ENCODE measurements at places on chromosomes 16 and 17.

DNA sequence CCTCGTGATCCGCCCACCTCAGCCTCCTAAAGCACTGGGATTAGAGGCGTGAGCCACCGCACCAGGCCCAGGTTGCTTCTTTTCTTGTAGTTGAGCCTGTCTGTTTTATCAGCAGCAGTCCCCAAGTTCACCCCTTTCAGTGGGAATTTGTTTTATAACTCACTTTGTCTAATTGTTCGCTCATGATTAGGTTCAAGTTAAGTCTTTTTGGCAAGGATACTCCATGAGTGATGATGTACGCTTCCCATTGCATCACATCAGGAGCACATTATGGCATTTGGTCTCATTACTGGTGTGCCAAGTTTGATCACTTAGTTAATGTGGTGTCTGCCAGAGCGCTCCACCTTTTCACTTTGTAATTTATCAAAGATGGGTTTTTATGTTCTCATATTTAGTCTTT is 14.4 kb upstream of the GJD3 start:
- no peak for DNase-seq

DNA sequence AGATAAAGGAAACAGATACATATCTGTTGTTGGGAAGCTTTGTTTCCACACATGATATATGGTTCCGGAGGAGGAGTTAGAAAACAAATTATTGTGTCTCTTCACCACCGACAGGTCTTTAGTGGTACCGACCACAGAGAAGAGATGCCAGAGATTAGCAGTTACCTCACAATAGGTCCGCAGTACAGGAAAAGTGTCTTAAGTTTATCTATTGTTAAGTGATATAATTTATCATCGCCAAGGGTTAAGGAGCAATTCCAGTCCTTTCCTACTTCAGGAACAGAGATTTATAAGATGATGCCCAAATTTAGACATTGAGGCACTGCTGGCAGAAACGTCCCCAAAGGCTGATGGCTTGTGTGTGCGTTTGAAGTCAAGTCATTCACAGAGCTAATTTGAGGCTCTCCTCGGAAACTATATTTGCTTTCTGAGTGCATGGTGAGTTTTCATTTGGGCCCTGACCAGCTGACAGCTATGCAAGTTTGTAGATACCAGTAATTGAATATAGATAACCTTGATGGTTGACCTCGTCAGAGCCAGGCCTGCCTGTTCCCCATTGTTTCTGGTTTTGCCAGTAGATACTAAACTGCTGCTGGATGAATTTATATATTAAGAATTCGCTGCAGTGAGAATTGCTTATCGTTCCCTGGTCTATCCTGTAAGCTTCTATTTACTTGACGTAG is 196.4 kb upstream of the IRX3 start:
- DNase-seq = no peak

GRCh38 chr16:80874925-80875324 is 70.5 kb upstream of the CDYL2 start:
- DNase-seq = no peak

DNA sequence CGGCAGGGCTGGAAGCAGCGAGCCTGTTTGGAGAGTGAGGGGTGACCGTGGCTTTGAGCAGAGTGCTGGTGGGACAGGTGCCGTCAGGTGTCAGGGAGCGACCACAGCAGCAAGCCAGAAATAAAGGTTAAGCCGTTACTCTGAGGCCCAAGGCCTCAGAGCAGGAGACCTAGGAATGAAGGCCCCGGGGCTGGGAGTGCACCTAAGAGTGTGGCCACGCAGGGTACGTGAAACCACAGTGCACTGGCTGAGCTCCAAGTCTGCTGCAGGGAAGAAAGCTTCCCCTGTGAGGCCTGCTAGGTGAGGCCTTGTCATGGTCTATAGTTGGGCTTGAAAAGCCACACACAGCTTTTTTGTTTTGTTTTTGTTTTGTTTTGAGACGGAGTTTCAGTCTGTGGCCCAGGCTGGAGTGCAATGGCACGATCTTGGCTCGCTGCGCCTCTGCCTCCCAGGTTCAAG is 8.7 kb downstream of the CLUAP1 start:
- DNase-seq = no peak

- DNase-seq = no peak
These were observed 13.7 kb upstream of the PEMT start for GRCh38 chr17:17605083-17605728.

DNA sequence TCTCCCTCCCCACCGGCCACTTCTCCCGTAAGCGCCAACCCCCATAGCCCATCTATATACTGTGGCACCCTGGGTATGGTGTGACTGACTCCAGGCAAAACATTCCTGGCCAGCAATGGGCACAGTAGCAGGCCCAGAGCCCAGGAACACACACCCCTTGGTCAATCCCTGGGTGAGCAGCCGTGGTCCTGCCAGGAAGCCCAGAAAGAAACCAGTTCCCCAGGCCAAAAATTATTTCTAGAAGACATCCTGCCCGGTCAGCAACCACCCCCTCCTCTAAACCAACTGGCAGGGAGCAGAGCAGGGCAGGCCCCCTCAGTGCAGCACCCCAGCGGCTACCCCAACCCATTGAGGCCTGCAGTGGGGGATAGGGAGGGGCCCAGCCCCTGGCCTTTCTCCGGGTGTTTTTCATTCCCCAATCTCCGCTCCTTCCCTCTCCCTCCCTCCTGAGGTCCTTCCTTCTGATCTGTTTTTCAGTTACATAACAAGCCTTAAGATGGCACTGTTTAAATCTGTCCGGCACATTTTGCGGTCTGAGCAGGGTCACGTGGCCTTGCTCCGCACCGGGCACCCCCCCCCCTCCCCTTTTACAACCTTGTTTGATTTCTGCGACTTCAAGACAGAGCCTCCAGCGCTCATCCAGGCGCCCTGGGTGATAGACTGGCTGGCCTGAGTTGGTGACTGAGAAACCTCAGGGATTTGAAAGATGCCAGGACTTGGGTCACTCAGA is 2.0 kb downstream of the NPTX1 start:
- DNase-seq = no peak

GRCh38 chr17:58278661-58279015 is 2.1 kb downstream of the MPO start:
- no peak for DNase-seq
